Stomach (tissue), 19 donors: ENCODE measurements at places on chromosomes 5 and 9. TPM values are rescaled to one million over a fixed set of nuclear protein-coding genes. Genes with fewer than 3 reads are reported as not detected.

- no peak for DNase-seq
Observed at GRCh38 chr9:72458153-72458552, 63.3 kb upstream of the TMC1 start.

DNA sequence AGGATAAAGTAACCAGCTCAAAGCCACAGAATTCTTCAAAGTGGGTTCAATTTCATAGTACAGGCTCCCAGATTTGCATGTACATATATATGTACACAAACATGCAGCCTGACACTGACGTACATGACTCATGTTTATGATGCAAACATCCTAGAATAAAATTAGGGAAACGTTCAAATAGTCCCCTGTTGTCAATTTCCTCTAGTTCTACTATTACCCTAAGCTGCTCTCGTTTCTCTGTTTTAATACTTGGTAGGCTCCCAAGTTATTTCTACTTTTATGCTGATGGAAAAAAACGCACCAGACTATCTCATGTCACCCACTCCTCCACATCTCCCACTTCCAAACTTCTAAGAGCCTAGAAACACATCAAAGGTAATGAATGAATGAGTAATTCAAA, 229.7 kb downstream of the EPB41L4A start:
- no peak for DNase-seq

DNA sequence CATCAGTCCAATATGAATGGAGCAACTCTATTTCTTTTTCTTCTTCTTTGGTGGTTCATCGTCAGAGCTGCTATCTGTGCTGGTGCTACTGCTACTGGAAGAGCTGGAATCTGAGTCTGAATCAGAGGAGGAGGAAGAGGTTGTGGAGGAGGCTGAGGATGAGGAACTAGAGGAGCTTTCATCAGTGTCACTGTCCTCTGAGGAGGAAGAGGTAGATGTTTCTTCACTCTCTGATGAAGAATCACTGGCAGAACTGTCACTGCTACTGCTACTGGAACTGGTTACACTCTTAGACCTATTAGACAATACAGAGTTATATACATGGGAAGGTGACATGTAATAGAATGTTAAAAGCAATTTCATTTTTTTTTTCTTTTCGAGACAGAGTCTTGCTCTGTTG, 27.8 kb downstream of the ZCCHC10 start:
- no peak for DNase-seq

The MAMDC4 gene
- total RNA-seq, result 1.8 TPM

The CCDC180 gene
- total RNA-seq, result 8.1 TPM

The KCNV2 gene
- total RNA-seq, result not detected

The SGCD gene
- 0.58 TPM for total RNA-seq
